ENCODE measurements at places on chromosomes 3 and 15. TPM values are rescaled to one million over a fixed set of nuclear protein-coding genes. Genes with fewer than 3 reads are reported as not detected.

DNA sequence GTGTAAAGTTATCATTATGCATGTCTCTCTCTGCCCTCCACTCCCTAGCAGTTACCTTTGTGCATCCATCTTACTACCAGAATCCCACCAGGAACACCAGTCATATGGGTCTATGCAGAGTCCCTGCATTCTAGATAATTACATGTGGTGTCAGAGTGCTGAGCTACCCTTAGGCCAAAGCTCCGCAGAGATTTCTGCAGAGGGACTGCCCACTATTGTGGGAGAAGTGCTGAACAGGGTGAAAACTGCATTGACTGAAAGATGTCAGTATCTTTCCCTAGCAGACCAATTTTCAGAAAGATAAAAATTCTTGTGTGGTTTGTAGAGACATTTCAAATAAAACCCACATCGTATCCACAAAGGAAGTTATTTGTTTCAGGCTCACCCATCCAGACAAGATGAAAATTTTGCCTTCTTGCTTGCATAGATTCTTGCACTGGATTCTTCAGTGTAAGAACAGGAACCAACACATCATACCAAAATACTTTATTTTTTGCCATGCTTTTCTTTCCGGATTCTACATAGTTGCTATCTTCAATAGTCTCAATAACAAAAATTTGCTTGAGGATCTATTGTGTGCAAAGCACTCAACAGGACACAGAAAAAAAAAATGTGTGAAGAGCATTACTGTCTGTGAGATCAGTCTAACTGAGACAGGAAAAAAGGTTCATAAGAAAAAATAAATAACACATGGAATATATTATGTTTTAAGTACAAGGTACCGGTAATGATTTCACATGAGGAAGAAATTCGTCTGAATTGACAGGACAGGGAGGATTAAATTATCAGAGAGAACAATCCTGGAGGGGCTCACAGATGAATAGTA lies 32.0 kb upstream of the CCDC80 start:
- peak; percentile 37 for DNase-seq

The GPR171 gene
- total RNA-seq = not detected

GRCh38 chr3:37481982-37482381 lies 307.6 kb upstream of the LRRFIP2 start:
- no peak for DNase-seq

DNA sequence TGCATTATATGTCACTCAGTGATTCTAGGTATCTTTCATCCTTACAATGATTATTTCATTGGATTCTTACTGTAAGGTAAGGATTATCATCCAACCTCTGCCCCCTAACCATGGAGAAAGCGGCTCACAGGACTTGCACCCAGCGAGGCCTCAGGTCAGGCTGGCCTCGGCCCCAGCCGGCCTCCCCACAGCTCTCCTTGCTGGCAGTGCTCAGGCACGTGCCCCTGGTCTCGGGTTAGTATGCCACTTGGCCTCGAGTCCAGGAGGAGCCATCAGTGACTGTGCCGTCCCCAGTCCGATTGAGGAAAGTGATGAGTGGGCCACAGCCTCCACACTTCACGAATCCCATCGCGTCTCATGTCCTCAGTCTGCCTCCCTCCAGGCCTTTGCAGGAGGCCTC lies 35.7 kb upstream of the GABRG3 start:
- no peak for DNase-seq

Measured in M059J (cell line).